ENCODE measurements at places on chromosomes 13 and 19.

DNA sequence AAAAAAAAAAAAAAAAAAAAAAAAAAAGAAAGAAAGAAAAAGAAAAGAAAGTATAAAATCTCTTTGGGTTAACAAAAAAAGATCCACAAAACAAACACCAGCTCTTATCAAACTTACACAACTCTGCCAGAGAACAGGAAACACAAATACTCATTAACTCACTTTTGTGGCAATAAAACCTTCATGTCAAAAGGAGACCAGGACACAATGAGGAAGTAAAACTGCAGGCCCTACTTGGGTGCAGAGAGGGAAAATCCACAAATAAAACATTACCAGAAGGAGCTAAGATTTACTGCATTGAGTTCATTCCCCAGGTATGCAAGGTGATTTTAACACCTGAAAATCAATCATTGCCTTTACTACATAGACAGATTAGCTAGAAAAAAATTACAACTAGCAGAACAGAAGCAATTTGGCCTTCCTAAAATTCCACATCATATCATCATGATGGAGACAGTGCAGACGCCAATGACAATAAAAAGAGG is 9.6 kb upstream of the CEACAM5 start:
- DNase-seq: no peak

- DNase-seq: no peak
Measured at GRCh38 chr19:34365463-34366401, 736 bp downstream of the GPI start.

DNA sequence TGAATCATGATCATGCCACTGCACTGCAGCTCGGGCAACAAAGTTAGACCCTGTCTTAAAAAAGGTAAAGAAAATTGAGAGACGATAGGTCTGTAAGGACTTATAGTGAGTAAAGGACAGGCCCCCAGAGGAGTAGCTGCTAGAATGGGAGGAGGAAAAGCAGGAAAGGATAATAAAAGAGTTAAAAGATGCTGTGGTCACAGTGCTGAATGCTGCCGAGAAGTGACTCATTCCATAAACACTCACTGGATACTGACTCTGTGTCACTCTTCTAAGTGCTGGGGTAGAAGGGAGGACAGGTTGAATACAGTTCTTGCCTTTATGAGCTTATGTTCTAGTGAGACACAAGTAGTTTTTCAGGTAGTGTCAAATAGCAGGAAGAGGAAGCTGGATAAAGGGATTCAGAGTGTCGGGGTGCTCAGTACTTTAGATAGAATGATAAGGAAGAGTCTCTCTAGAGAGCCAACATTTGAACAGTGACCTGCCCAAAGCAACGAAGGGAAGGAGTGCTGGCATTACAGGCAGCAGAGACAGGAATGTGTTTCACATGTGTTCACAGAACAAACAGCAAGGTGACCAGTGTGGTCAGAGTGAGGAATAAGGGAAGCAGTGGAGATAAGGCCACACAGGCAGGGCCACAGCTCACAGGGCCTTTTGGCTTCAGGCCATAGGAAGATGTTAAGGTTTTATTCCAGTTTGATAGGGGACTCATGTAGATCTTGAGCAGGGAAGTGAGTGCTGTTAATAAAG is 1240.5 kb downstream of the UQCRFS1 start:
- no peak for DNase-seq

GRCh38 chr19:1250437-1251260 is 2.3 kb downstream of the MIDN start:
- no peak for DNase-seq

DNA sequence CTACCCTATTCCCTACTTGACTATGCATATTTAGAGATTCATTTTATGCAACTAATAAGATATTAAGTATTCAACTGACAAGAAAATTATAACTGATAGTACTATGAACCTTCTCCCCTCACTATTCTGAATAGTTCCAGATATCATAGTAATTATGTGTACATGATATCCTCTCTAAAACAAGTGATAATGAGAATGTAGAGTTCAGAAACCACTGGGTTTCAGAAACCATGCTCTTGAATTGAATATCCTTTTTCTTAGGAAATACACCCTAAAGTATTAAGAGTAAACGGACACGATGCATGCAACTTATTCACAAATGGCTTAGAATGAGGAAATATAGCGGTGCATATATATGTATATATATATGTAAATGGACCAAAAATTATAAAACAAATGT is 160.9 kb downstream of the TBC1D4 start:
- DNase-seq: no peak

GRCh38 chr13:43203781-43204180 is 180.4 kb downstream of the DNAJC15 start:
- DNase-seq: no peak

DNA sequence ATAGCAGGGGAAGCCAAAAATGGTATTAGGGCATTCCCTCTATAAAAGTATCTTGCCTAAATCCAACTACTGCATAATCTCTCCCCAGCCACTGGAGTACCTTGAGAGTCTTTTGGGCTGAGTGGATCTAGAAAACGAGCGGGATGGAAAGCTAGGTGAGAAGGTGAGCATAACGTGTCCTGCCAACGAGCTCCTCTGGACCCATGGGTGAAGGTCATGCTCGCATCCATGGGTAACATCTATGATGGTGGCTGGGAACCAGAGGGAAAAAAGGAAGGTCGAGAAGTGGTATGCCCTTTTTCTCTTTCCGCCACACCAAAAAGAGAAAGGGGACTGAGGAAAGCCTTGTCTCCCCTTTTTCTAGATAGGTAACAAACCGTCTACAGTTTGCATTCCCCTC is 63.0 kb downstream of the ZNF208 start:
- DNase-seq: no peak

DNA sequence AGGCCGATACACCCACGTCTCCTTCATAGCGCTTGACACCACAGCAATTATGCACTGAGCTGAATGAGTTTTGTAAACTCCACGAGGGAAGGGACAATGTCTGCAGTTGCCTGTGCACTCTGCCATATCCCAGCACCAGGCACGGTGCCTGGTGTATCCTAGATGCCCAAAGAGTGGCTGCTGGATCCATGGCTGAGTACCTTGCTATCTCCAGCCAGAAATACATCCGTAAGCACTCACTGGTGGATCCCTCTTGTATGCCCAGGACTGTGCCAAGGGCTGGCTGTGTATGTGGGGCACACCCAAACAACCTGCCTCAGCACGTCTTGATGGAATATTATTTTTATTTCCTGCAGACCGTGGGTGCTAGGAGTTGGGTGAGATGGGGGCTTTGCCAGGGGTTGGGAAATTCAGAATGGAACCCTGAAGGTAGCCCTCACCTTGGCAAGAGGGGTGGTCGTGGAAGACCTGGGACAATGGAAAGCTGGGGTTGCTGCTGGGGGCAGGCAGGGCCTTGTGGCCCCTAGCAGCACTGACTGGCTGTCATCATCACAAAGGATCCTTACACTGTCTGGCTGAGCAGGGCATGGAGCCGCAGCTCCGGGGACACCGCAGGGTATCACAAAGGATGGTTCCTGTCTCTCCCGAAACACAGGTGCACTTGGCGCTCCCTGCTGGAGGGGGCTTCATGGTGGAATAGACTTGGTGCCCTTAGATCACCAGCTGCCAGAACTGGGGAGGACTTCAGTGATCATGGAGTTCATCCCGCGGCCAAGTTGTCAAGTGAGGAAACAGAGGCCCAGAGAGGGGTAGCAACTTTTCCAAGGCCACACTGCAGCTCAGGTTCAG is 131.3 kb downstream of the URI1 start:
- DNase-seq: no peak

- no peak for DNase-seq
Measured at GRCh38 chr13:111270765-111271698, 49.4 kb upstream of the TEX29 start.

GRCh38 chr13:23810685-23811240 is 78.4 kb downstream of the MIPEP start:
- DNase-seq: no peak

DNA sequence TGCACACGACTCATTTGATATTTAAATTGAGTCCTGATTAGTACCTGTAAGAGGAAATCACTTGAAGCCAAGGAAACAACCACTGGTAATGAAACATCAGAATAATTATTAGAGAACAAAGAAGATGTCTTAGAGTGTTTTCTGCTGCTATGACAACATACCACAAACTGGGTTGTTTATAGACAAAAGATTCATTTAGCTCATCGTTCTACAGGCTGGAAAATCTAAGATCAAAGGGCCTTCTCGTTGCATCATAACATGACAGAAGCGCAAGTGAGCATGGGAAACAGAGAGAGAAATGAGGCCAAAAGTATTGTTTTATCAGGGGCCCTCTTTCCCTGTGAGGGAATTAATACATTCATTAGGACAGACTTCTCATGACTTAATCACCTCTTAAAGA is 1024.0 kb upstream of the PCDH9 start:
- DNase-seq: no peak

DNA sequence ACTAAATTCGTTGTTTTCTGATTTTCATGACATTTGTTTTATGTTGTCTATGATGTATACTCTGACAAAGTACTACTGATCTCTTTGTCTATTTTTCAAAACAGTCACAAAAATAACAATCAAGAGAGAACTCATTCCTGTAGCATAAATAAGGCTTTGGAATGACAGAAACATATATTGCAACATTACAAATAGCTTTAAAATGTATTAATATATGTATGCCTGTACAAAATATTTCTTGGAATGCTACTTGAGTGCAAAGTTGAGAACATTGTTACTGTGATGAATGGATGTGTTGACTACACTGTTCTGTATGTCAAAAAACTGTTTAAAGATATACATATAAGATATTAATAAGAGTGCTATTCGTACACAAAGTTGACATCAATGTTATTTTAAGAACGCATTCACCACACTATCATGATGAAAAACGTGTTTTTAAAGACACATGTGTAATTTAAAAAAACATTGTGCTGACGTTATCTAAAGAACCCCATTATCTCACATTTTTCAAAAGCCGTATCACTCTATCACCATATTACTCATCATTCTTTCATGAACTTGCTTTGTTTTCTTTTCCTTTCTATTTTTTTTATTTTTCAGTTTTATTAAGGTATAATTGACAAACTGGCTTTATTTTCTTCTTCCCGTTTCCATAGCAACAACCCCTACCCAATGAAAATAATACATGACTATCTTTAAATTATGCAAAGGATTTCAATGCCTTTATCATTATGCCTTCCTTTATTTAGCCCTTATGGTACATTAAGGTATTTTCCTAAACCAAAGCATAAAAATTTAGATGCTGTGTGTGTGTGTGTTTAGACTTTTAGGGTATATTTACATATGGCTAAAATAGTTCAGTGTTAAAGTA is 918.8 kb downstream of the SLITRK1 start:
- DNase-seq: no peak

GRCh38 chr13:111622051-111622531 is 301.6 kb downstream of the TEX29 start:
- no peak for DNase-seq

Data from stimulated activated CD4-positive, alpha-beta T cell treated with anti-CD3 and anti-CD28 coated beads, Interleukin-1b, Interleukin-23, amount 100 ng/mL, for 4 hours (primary cell).